ENCODE measurements at places on chromosomes 2 and 18.

DNA sequence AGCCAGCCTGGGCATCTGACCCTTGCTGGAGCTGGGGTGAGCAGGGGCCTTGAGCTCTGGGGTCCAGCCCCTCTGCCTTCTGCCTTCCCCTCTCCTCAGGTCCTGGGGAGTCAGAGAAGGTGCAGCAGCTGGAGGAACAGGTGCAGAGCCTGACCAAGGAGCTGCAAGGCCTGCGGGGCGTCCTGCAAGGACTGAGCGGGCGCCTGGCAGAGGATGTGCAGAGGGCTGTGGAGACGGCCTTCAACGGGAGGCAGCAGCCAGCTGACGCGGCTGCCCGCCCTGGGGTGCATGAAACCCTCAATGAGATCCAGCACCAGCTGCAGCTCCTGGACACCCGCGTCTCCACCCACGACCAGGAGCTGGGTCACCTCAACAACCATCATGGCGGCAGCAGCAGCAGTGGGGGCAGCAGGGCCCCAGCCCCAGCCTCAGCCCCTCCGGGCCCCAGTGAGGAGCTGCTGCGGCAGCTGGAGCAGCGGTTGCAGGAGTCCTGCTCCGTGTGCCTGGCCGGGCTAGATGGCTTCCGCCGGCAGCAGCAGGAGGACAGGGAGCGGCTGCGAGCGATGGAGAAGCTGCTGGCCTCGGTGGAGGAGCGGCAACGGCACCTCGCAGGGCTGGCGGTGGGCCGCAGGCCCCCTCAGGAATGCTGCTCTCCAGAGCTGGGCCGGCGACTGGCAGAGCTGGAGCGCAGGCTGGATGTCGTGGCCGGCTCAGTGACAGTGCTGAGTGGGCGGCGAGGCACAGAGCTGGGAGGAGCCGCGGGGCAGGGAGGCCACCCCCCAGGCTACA lies 3.8 kb downstream of the EMILIN1 start:
- DNase-seq = no peak

DNA sequence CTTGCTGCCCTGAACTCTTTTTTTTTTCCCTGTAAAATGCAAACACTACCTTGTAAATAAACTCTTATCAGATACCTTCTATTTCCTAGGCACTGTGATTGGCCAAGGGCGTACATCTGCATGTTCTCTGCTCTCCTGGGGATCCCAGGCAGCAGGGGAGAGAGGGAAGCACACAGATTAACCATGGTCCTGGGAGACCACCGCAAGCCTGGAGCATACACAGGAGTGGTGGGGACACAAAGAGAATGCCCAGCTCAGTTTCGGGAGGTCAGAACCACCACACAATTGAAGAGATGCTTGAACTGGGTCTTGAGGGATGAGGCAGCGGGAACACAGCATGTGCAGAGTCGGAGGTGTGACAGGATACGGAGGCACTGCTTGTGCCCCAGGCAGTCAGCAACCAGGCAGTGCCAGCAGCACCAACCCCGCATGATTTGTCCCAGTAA lies 2.1 kb downstream of the GREB1 start:
- no peak for DNase-seq

- no peak for DNase-seq
Observed at GRCh38 chr18:22932885-22933205, 283 bp upstream of the RBBP8 start.

- no peak for DNase-seq
Observed at GRCh38 chr2:215274829-215275228, 37.0 kb upstream of the ATIC start.

- DNase-seq = no peak
Observed at GRCh38 chr18:64409511-64409910, 260.6 kb upstream of the LINC00305 start.

- peak; percentile 26 for DNase-seq
Observed at GRCh38 chr2:12014088-12014960, 267.9 kb downstream of the LPIN1 start.

DNA sequence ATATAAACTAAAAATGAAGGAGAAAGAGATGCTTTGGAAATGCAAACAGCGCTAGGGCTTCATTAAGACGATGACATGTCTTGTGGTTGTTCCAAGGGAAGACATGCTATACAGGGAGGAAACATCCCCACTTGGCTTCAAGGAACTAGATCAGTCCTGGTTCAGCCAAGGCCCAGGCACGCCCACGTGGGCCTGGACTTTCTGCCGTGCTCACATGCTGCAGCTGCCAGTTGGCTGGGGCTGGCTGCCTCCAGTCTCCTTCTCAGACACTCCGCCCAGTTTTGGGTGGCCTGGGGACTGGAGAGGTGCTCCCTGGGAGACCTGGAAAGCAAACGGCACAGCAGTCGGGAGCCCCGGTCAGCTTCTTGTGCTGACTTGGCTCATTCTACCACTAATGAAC lies 109.6 kb downstream of the GLI2 start:
- no peak for DNase-seq
